ENCODE measurements at places on chromosomes 5 and 9. TPM values are rescaled to one million over a fixed set of nuclear protein-coding genes. Genes with fewer than 3 reads are reported as not detected.

Gene GNAQ
- total RNA-seq, result 56.4 TPM

Gene SMIM27
- total RNA-seq, result 3.4 TPM

Gene CDH6
- total RNA-seq, result 17.4 TPM

Gene IL3
- total RNA-seq, result not detected

Gene ACER2
- total RNA-seq, result 1.7 TPM

Gene NUTM2F
- not detected for total RNA-seq

Gene SV2C
- total RNA-seq, result 0.31 TPM

Gene SPINK7
- not detected for total RNA-seq

Gene MAP1B
- total RNA-seq, result 116 TPM

Gene ENTREP1
- 16.3 TPM for total RNA-seq

Gene CDC20B
- total RNA-seq, result not detected

Gene NTRK2
- 60.3 TPM for total RNA-seq

Gene IRX2
- total RNA-seq, result 1.6 TPM

Gene C5orf63
- total RNA-seq, result 3.4 TPM

Gene HDHD3
- 13.0 TPM for total RNA-seq

Gene ZFP37
- 8.9 TPM for total RNA-seq

Gene LCN1
- total RNA-seq, result 373 TPM

Gene SLC25A2
- total RNA-seq, result not detected

Gene IL33
- 21.3 TPM for total RNA-seq

Gene PSD2
- 0.10 TPM for total RNA-seq

Gene S100Z
- total RNA-seq, result 2.1 TPM

Gene EGFL7
- total RNA-seq, result 57.1 TPM

Gene CLIC3
- total RNA-seq, result 4.9 TPM

Gene DMRT2
- 19.1 TPM for total RNA-seq

Gene SPATA31D4
- not detected for total RNA-seq

All from tongue (tissue), 3 donors.